Left renal cortex interstitium (tissue), 4 donors: ENCODE measurements at places on chromosomes 5 and 9.

- DNase-seq, result no peak
Observed at GRCh38 chr5:24644761-24645160, at the start of gene CDH10. Gene CDH10 (minus strand): TSS chr5:24644978. CDS start chr5:24593490, 51,488 bp downstream.

- no peak for DNase-seq
Observed at GRCh38 chr9:126490214-126490631, 123.5 kb upstream of the LMX1B start.

DNA sequence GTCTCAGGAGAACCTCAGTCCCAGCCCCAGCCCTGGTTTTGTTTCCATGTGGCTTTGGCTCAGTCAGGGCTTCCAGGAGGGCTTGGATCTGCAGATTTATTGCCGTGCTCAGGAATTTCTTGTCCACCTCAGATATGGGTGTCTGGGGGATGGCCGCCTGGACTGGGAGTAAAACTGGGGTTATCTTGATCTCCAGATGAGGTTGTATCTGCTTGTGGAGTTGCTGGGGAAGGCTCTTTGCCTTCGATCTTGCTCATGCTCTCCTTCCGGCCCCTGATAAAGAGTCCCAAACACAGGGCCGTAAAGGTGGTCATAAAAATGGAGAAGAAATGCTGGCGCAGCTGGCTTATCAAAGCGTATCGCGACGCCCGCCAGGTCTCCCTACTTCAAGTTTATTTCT is 17.8 kb upstream of the PITX1 start:
- no peak for DNase-seq

GRCh38 chr5:27682600-27682999 is 644.2 kb upstream of the CDH9 start:
- DNase-seq, result no peak

DNA sequence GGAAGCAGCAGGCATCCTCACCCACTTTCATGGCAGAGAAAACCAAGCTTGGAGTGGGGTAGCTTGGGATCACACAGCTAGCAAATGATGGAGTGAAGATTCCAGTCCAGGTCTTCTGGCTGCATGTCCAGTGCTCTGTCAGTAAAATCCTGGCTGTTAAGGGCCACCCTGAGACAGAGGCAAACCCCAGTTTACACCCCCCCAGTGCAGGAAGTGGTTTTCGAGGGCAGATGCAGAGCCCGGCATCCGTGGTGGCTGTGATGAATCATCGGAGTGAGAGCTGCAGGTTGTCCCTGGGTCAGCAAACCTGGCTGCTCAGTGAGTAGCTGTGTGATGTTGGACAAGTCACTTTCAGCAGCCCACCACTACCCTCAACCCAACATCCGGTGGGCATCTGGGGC is 115.4 kb downstream of the RGS3 start:
- DNase-seq, result no peak

DNA sequence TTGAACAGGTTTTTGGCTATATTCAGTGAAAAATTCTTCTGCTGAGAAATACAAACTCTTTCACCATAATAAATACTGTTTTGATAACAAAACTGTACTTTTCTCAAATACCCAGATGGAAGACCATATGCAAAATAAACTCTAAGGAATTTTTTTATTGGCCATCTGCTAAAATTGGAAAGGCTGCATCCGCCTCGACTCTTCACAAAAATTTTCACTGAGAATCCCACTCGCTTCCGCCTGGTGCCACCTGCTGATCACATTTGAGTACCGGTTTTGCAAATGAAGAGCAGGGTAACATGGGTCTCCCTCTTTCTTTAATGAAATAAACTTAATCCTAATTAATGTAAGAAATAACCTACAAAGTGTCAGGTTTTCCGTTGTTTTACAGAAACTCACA is 76.4 kb downstream of the TTLL11 start:
- DNase-seq, result no peak

GRCh38 chr9:100167915-100168654 is 69.0 kb downstream of the INVS start:
- no peak for DNase-seq

- no peak for DNase-seq
Observed at GRCh38 chr5:171926311-171926710, 80.1 kb downstream of the FBXW11 start.

DNA sequence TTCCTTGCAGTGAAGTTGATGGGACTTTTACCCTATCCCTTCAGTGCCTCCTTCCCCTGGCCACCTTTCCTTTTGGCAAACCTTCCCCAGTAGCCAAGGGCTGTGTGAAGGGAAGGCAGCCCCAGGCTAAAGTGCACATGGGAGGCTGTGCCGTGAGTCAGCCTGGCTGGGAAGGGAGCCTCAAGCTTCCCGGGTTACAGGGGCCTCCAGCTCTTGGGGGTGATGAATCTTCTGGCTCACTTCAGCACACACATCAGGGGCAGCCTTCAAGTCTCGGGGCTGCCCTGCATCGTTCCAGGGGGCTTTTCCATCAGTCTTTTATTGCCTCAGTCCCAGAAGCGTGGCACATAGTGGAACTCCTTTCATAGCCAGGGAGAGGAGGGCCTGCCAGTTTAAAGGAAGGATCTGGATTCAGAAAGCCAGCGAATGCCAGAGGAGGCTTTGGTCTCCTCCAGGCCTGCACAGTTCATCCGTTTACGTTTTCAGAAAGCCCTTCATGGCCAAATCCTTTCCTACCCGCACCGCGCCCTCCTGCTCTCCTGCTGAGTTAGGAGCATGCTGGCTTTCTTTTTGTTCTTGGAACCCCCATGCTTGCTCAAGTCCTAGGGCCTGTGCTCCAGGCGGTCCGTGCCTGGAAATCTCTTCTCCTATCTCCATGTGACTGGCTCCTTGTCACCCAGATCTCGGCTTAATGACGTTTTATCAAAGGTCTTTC is 134.8 kb upstream of the KLF4 start:
- DNase-seq, result no peak

GRCh38 chr5:171680485-171680884 is 105.1 kb upstream of the SMIM23 start:
- no peak for DNase-seq

DNA sequence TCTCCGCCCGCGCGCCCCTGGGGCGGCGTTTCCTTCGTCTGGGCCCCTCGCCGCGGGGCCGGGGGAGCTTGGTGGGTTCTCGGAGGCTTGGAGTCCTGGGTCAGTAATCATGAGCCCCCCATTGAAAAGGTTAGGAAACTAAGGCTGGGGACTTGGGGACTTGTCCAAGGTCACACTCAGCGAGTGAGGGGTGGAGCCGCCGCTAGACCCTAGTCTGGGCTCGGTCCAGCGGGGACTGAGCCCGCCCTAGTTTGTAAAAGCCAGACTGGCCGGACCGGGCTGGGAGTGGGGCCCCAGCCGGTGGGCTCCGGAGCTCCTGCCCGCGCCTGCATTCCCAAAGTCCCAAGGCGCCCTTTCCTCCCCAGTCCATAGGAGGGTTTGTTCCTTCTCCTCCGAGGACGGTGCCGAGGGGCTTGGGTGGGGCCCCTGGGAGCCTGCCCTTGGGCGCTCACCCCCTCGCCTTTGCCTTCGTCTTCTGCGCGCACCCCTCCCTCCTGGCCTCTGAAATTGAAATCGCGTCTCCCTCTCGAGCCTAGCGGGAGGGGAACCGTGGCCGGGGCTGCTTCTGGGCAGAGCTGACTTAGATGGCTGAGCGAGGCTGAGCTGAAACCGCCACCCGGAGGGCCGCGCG is 995 bp downstream of the OLFM1 start:
- DNase-seq, result no peak

GRCh38 chr9:84670138-84671041 is 861 bp downstream of the NTRK2 start:
- no peak for DNase-seq

GRCh38 chr9:118129541-118129940 is 425.3 kb downstream of the TLR4 start:
- no peak for DNase-seq

DNA sequence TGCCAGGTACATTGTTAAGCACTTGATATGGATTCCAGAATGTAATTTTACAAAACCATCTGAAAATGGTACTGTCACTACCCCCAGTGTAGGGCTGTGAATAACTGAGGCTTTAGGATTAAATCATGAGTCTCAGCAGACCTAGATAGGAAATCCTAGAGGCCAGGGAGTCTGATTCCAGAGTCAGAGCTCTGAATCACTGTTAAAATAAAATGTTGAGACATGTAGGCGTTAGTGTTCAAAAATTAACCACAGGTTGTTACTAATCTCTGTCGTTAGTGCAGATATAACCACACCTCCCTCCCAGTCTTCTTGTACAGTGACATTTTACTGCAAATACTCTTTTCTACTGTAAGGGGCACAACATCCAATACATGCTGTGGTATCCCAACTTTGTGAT is 1828.8 kb downstream of the MAT2B start:
- no peak for DNase-seq

DNA sequence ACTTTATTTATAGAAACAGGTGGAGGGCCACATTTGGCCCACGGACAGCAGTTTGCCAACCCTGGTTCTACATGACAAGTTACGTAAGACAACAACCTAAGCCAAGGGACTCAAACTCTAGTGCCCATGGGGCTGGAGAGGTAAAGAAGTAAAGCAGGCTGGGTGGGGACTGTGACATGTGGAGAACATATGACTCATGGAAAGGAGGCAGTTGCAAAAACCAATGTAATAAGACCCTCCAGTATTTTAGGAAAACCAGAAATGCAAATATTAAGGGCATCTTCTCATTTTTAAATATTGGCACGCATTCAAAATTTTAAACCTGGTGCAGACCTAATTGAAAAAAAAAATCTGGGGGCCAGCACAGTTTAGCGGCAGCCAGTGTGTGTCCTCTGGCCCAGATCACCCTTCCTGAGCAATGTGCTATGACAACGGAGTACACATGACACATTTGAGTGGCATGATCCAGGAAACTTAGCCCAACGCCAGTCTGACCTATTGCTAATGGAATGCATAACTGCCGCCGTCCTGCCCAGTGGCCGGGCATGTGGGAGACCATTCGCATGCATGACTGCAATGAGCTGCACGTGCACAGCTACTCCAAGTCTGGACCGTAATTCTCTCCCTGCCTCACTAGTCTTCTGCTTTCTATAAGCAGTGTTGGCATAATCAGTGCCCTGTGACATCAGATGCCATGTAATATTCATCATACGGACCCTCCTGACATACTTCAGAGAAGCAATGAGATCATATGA is 97.2 kb downstream of the SH3TC2 start:
- peak; percentile 59 for DNase-seq

GRCh38 chr5:181261320-181262049 is 542 bp upstream of the TRIM52 start:
- DNase-seq, result no peak

- DNase-seq, result no peak
Observed at GRCh38 chr5:67434466-67434865, 237.9 kb upstream of the CD180 start.
